Frontal cortex (tissue), 4 donors: ENCODE measurements at places on chromosomes 6 and 20.

GRCh38 chr20:4883051-4883450 is 118.3 kb downstream of the SLC23A2 start:
- no peak for DNase-seq

DNA sequence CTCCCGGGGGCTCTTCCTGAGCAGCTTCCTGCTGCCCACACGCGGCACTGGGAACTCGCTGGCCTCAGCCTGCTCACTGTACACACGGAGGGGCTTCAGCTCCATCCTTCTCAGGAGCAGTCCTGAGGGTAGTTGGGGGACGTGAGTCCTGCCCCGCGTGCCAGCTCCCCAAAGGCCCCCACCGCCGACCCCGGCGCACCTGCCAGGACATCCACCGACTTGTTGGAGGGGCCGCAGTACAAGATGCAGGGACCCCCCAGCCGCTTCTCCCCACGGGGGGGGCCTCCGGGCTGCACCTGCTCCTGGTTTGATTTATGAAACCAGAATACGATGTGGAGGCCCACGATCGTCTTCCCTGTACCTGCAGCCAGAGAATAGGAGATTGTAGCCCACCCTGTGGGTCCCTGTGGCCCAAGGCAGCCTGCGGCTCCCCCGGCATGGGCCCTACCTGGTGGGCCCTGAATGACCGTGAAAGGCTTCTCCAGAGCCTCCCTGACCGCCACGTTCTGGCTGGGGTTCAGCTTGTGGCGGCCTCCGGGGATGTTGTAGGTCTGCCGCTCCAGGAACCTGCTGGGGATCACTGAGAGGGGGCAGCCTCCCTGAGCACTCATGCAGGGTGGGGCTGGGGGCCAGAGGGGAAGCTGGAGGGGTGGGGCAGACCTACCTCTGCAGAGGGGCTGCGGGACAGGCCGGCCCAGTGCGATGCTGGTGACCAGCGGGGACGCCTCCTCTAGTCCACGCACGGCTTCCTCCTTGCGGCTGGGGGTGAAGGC is 7.9 kb downstream of the FNDC11 start:
- DNase-seq = no peak

GRCh38 chr20:34515484-34516246 is 557 bp upstream of the DYNLRB1 start:
- DNase-seq = peak; percentile 35

DNA sequence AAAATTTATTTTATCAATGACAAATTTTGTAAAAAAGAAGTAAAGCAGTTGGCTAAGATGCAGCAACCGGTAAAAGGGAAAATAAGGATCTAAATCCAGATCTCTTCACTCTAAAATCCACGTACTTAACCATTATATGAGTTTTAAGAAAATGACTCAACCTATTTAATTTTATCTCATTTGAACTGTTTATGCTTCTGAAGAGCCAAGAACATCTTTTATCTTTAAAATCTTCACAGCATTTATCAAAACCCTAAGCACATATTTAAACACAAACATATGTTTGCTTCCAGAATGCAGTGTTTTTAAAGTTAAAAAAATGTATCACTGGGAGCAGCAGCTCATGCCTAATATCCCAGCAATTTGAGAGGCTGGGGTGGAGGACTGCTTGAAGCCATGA is 339.2 kb downstream of the NKAIN2 start:
- DNase-seq = no peak

DNA sequence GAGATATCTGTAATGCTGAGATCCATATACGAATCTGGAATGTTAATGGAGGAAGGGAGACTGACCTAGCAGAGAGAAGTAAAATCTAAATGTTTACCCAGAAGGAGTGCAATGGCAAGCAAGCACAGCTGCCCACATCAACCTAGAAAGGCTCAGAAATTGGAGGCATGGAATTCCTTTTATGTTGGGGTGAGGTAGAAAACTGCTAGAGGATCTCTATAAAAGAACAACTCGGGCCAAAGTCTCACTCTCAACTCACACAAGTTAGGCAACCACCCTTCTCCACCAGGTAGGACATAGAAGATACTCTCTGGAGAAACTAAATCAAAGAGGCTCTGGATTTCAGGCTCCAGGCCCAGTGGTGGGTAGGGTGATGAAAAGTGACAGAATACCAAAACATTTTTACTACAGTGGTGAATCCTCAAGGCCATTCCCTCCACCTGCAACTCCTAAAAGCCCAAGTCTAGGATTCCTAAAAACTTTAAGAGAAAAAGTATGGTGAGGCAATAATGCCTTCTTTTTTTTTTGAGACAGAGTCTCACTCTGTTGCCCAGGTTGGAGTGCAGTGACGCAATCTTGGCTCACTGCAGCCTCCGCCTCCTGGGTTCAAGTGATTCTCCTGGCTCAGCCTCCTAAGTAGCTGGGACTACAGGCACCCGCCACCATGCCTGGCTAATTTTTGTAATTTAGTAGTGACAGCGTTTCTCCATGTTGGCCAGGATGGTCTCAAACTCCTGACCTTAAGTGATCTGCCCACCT is 9.5 kb upstream of the ADGRG6 start:
- no peak for DNase-seq

DNA sequence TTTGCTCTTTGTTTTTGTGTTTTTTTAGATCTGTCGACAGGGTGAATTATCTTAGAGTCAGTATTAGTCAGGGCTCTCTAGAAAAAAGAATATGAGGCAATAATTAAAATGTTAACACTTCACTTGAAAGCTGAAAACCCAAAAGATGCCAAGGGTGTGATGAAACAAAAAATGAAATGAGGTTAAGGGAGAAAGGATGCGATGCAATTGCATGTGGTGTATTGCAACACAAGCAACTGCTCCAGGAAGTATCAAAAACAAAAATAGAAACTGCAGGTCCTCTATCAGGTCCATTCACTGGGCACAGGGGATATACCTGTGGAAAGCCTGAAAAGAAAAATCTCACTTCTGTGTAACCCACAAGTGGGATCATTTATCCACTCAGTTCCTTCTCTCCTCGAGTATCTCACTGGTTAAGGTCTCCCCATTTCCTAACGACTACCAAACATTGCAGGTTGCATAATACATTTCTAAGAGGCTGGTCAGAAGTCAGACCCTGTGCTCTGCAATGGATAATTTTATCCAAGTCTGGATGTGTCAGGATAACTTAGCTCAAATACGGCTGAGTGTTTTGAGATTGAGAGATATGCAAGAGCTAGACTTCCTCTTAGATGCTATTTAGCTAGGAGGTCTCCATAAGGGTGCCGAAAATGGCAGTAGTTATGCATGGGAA is 257.7 kb upstream of the GJE1 start:
- no peak for DNase-seq

- DNase-seq = no peak
Measured at GRCh38 chr6:38155144-38155543, 335.6 kb downstream of the ZFAND3 start.

DNA sequence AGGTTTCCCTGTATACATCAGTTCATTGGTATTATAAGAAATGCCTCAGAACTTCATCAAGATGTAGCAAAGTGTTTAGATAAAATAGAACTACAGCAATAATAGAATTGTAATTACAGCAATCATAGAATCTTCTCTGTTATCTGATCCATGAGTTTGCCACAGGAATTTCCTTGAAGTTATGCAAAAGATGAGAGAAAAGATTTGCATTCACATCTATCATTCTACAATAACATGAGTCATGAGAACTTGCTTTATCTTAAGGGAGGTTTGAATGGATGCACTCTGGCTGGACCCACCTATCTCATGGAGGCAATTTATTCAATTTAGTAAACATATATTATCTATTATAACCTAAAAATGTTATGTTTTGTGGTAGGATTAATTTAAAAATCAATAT is 329.8 kb upstream of the EPHA7 start:
- no peak for DNase-seq

- no peak for DNase-seq
Measured at GRCh38 chr20:49616154-49617007, 48.4 kb upstream of the PTGIS start.

DNA sequence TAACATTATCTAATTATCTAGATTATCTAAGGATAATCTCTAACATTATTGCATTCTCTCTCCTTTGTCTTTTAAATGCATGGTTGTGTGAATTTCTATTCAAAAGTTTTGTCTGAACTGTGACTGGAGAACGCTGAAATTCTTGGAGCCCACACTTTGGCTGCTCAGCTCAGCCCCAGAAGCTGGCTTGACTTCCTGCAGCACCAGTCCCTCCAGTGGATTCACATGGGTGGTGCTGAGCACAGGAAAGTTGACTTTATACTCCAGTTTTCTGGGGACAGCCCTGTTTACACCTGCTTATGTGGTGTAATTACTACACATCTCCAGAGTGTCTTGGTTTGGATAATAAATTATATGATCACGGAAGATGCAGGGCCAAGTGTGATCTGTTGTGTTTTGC is 255.1 kb upstream of the NOX3 start:
- DNase-seq = no peak

DNA sequence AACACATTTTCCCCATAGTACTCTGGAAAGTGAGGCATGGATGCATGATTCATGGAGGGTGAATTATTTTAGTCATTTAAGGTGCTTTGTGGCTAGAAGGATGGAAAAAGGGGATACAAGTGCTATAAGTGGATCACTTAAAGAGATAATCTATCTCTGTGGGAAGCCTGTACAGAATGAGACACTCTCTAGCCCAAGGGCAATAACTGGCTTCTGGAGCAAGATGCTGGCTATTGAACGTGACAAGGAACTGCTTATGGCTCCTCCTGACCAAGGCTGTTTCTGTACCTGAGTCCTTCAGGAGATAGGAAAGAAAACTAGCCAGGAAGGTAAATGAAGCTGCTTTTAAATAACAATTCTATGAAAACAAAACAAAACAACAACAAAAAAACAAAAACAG is 590.7 kb downstream of the EYS start:
- no peak for DNase-seq

GRCh38 chr6:15065261-15065989 is 180.4 kb upstream of the JARID2 start:
- no peak for DNase-seq

GRCh38 chr20:2820896-2821869 is 5.0 kb downstream of the TMEM239 start:
- DNase-seq = no peak

GRCh38 chr6:162100096-162100495 is 627.5 kb downstream of the PRKN start:
- DNase-seq = no peak

DNA sequence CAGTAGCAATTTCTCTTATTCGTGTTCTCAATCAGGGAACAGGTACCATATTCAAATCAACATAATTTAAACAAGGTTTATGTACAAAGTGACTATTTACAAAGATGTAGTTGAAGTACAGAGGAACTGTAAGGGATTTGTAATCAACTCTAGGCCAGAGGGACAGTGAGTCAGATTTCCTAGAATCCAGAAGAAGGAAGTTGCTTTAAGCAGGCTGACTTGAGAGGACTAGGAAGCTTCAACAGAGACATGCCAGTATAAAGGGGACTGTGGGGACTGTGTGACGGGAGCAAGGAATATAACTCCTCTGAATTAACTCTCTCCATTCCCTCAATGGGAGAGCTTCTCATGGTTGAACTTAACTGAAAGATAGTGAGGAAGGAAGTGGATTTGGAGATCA is 427.4 kb upstream of the JAG1 start:
- no peak for DNase-seq

DNA sequence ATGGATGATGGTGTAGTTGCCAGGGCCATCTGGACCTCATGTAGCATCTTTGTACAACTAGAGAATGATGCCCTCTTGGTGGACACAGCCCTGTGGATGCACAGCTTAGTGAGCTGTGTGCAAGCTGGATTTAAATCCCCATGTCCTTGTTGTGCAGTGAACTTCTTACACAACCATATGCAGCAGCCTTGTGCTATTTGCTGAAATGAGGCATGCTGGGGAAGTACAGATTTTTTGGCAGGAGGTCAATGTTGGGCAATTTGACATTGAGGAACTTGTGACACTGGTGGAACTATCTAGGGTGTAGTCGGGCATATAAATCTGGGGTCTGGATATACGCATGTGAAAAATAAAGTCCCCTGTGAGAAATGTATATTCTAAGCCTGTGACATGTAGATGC is 5.8 kb upstream of the CDC5L start:
- DNase-seq = no peak

DNA sequence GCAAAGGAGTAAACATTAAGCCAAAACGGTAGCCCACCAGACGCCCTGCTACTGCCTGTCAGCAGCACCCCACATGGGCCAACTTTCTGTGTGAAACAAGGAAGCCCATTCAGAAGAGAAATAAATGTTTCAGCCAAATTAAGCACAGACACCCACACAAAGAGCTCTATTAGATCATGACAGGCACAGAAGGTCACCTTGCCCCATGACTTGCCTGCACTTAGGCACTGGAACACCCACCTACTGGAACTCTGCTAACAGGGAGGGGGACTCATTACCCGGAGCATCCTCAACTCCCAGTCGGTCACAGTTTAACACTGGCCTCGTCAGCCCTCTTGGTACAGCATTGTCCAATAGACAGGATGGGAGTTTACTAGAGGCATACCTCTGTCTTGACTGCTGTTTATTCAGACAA is 31.8 kb downstream of the GFOD1 start:
- peak; percentile 10 for DNase-seq

GRCh38 chr6:141347086-141347485 is 785.6 kb upstream of the GJE1 start:
- DNase-seq = no peak

- DNase-seq = no peak
Measured at GRCh38 chr6:14985366-14985765, 260.5 kb upstream of the JARID2 start.

- no peak for DNase-seq
Measured at GRCh38 chr6:91485047-91485446, 898.2 kb upstream of the MAP3K7 start.

- no peak for DNase-seq
Measured at GRCh38 chr20:22502731-22503191, 81.6 kb downstream of the FOXA2 start.

DNA sequence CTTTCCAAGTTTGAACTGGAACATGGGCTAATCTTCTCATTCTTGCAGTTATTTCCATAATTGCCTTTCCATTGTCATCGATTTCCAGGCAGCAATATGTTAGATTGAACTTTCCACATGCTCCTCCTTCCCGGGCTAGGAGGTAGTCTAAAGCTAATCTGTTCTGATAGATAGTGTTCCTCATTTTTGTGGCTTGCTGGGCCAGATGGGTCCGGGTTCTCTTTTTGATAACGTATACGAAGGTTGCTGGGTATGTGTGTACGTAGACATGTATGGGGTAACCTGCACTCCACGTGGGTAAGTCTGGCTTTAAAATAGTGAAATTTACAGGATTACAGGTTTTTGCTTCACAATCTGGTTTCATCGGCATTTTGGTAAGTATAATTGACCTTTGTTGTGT is 14.0 kb upstream of the GMPR start:
- DNase-seq = no peak

GRCh38 chr6:116468293-116468692 is 7.1 kb downstream of the CALHM6 start:
- DNase-seq = no peak
